ENCODE measurements at places on chromosomes 2 and 18.

DNA sequence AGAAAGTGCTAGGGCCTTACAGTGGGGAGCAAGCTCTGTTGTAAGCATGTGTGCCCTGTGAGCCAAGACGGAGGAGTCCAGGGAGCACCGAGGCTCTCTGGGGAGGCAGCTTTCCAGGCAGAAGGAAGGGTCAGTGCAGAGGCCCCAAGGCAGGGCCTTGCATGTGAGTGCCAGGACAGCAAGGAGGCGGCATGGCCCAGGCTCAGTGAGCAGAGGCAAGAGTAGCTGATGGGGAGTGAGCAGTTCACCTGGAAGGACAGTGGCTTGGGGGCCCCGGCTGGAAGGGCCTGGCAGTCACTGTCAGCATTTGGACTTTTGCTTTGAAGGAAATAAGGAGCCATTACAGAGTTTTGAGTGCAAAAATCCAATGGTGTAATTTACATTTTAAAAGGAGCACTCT lies 223.8 kb upstream of the RAB12 start:
- DNase-seq = no peak

DNA sequence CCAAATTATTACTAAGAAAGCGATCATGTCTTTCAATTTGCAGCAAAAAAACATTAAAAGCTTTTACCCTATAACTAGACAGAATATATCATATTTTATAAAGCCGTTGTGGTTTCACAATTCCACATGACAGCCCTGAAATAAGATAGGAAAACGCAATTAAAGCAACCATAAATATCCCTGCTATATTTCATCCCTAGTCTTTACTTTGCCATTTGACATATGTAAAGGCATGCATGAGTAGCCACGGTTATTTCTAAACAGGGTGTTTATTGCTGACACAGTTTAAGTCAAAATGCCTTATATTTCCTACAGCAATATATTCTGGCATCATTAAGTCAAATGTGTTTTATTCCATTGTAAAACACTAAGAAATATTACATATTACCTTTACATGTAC lies 239.9 kb downstream of the DSEL start:
- no peak for DNase-seq

DNA sequence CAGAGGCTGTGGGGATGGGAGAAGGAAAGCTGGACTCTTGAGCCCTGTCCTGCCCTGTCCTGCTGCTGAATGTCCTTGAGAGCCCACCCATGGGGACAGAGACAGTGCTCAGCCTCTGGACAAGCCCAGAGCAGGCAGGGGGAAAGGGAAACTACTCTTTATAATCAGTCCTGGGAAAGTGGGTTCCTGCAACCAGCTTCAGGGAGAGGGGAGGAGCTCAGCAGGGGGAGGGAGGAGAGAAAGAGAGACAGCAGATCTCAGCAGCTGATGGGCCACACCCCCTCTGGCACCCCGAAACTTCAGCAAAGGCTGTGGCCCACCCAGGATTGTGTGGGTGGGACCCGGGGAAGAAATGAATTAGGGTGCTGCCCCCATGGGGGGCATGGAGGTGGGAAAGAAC lies 11.6 kb downstream of the ECEL1 start:
- no peak for DNase-seq

DNA sequence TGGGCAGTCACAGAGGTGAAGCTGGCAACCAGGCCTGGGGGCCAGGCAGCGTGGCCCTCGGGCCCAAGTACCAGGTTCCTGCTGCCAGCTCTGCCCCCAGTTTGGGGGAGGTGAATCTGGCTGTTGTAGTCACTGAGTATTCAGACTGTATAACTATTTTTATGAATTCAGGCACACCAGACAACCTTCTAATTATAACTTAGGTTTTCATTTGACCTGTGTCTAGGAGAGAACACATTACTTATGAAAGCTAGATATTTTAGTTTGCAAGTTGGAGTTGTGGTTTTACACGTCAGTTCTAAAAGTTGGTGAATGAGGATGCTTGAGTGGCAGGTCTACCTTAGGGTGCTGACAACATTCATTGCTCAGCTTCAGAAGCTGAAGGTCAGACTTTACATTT lies 71.7 kb downstream of the LIMS1 start:
- no peak for DNase-seq

DNA sequence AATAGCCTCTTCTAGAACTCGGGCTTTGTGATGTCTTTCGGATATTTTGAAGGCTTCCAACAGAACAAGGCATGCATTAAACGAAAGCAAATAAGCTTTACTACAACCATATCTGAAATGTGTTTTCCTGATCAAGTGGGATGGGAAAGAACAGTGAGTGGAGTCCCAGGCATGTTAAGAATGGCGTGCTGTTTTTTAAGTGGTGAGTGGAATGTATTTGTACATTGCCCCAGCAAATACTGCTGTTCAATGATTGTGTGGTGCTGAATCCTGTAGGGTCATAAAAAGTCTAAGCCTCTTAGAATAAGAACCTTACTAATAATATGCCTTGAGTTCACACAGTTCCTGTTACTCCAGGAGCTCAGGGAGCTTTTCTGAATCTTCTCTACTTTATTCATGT lies 52.5 kb downstream of the POMC start:
- DNase-seq = no peak

DNA sequence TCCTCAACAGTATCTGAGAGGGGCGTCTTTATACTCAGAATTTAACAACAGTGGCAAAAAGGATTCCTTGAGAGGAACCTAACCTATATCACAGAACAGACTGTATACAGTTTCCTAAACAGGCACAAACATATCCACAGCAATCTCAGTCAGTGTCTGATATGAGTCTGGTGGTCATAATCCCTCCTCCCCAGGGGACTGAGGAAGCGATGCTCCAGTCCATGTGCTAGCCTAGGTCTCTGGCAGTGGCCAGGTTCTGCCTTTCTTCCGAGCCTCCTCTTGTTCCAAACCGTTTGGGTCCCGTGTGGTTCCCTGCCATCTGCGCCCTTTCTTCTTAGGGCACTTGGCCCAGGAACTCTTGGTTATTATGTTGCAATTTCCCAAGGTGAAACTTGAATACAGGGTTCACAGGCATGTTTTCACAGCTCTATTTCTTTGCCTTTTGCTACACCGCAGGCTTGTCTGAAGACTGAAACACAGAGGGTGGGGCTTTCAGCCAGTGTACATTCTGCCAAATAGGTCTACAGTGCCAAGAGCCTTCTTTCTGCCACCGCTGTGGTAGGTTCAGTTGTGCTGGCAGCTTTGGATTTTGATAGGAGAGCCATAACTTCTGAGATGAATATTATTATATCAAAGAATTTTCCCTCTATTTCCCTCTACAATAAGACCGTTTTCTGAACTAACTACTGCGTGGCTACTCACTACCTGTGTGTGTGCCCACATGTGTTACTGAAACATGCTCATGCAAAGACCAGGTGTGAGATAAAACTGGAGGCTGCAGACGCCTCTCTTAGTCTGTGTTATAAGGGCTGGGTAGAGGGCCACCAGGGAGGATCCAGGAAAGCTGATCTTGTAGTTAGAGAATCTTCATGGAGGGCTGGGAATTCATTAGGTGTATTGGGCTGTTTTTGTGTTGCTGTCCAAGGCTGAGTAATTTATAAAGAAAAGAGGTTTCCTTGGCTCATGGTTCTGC lies 75.0 kb upstream of the HAAO start:
- no peak for DNase-seq

DNA sequence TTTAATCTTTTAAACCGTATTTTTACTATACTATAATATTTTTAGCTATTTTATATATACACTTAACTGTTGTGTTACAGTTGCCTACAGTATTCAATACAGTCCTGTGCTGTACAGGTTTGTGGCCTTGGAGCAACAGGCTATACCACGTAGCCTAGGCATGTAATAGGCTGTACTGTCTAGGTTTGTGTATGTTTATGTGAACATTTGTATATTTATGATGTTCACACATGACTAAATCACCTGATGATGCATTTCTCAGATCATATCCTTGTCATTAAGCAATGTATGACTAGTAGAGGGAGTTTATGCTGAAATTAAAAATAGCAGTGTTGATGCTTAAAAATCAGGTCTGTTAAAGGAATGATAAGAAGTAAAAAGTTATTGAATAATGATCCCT lies 92.3 kb upstream of the RANBP2 start:
- no peak for DNase-seq

- no peak for DNase-seq
Measured at GRCh38 chr2:11009891-11010290, 98.2 kb downstream of the KCNF1 start.

DNA sequence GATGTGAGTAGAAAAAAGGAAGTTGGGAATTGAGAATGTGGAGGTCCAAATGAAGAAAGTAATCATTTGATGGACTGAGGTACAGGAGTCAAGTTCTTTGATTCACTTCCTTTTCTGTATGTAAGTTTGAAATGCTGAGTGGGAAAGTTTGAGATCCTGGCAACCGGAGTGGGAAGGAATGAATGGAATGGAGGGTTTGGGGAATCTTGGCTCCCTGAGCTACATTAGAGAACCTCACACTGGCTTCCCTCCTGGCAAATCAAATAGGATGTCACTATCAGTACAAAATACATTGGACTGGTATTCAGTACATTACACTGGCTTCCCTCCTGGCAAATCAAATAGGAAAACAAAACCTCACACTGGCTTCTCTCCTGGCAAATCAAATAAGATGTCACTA lies 9.8 kb upstream of the RNF138 start:
- DNase-seq = no peak

DNA sequence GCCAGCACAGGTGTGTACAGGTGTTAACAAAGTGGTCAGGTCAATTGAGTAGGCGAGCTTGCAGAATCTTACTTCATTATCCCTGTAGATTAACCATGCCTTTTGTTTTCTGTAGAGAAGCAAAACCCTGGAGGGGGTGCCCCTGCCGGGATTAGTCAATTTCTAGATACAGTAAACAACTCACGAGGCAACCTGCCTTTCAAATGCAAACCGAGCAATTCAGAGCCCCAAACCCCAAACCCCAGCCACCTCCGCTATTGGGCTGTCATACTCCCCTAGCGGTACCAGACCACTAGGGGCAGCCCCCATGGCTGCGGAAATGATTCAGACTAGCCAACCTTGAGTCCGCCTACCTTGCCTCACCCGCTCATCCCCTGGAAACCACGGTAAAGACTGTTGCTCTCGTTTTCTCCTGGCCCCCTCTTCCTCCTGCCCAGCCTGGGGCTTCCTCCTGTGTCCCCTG lies 61.4 kb upstream of the KIF5C start:
- DNase-seq = no peak

- no peak for DNase-seq
Measured at GRCh38 chr2:100561191-100561590, 1.6 kb upstream of the PDCL3 start.

- no peak for DNase-seq
Measured at GRCh38 chr2:40658941-40659340, 207.1 kb upstream of the SLC8A1 start.

GRCh38 chr2:43068631-43069517 lies 157.5 kb downstream of the ZFP36L2 start:
- no peak for DNase-seq

GRCh38 chr2:188078534-188078933 lies 213.1 kb upstream of the GULP1 start:
- DNase-seq = no peak

- DNase-seq = no peak
Measured at GRCh38 chr2:229032608-229033234, 238.4 kb downstream of the PID1 start.

GRCh38 chr2:9842487-9843228 lies 616 bp upstream of the TAF1B start:
- DNase-seq = no peak

- no peak for DNase-seq
Measured at GRCh38 chr2:114688241-114688640, 245.8 kb downstream of the DPP10 start.

DNA sequence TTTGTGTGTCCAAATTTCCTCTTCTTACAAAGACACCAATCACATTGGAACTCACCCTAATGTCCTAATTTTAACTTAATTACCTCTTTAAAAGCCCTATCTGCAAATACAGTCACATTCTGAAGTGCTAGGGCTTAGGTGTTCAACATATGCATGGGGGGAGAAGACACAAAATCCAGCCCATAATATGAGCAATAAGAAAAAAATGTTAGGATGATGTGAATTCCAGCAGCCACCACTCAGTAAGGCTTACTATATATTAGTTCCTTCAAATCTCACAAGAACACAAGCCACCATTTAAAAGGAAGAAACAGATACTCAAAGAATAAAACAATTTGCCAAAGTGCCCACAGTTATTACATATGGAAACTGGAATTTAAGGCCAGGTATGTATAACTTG lies 285.7 kb downstream of the EPHA4 start:
- DNase-seq = no peak

- peak; percentile 90 for DNase-seq
Measured at GRCh38 chr2:234422273-234422732, 74.6 kb downstream of the ARL4C start.

DNA sequence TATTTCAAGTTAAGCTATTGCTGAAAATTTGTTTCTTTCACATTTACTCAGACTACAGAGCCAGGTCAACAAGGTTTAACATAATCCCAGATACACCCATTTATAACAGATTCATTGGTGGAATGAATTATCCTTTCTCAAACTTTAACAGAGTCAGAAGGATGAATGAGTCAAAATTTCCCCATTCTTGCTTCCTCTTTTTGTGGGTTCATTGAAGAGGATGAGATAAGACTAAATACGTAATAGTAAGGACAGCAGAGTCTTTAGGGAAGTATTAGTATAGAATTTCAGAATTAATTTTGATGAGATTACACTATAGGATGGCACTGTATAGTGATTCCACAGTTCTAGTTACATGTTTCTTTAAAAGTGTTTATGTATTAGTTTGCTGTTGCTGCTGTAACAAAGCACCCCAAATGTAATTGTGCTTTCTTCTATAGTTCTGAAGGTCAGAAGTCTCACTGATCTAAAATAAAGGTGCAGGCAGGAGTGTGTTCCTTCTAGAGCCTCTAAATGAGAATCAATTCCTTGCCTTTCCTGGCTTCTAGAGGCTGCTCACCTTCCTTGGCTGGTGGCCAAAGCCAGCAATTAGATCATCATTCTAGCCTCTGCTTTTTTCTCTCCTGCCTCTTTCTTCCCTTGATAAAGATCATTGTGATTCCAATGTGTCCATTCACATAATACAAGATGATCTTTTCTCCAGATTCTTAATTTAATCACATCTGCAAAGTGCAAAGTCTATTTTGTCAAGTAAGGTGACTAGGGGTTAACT lies 309.3 kb upstream of the PIK3C3 start:
- no peak for DNase-seq

DNA sequence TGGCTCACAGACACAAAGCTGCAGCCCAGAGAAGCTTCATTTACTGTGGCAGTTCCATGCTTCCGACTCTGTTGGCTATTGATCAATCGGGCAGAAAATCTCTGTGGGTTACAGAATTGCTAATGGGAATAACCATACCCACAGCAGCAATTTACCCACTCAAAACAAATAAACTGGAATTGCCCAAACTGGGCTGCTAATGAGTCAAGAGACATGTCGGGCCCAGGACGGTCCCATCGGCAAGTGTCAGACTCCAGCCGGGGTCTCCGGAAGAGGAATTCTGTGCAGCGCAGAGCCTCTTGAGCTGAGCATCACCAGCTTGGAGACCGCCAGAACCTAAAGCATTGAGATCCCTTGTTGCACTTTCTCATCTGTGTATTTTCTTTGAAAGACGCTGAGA lies 67.8 kb downstream of the TMEM18 start:
- DNase-seq = no peak

GRCh38 chr2:38438133-38438882 lies 61.2 kb upstream of the ATL2 start:
- DNase-seq = no peak

GRCh38 chr18:25503567-25504081 lies 151.7 kb upstream of the ZNF521 start:
- peak; percentile 0 for DNase-seq

GRCh38 chr2:185954389-185954788 lies 215.8 kb downstream of the FSIP2 start:
- no peak for DNase-seq

- no peak for DNase-seq
Measured at GRCh38 chr18:12516049-12516630, 108.4 kb downstream of the PRELID3A start.
